ENCODE measurements at places on chromosomes 1 and 21.

GRCh38 chr1:15118579-15118978 is 35.0 kb upstream of the TMEM51 start:
- no peak for DNase-seq

- DNase-seq, result peak; percentile 42
Measured at GRCh38 chr1:20367116-20367585, 76.5 kb downstream of the VWA5B1 start.

GRCh38 chr1:236736761-236737160 is 50.5 kb downstream of the ACTN2 start:
- DNase-seq, result no peak

DNA sequence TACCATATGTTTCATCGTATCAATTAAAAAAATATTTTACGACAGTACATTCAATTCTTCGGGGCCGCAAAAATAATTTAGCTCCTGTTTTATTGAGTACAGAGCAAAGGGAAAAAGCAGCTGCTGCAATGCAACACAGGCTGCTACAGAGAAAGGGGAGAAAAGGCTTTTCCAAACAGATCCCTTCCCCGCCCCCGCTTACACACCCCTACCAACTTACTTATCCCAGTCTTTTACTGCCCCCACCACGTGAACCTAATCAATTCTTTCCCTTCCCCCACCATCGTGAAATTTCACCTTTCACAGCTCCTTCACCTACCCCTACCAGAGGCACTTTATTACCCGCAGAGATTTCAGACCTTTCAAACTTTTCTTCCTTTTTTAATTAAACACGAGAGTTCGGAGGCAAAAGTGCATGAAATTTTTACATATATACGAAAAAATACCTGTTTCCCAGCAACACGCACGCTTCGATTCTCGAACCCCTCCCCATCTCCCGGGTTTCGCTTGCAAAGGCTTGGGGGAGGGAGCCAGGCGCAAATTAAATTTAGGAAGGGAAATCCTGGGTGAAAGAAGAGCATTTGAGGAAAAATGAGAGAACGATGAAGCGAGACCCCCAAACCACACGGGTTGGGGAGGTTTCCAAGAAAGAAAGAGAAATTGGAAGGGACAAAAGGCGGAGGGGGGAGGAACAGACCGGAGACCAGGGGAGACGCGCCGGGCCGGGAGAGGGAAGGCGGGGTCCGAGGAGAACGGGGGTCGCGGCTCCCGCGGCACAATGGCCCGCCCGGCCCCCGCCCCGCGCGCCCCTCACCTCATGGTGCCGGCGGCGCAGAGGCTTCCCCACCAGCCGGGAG is 823 bp downstream of the ENAH start:
- peak; percentile 31 for DNase-seq

GRCh38 chr1:201783572-201783971 is 45.4 kb upstream of the IPO9 start:
- no peak for DNase-seq

DNA sequence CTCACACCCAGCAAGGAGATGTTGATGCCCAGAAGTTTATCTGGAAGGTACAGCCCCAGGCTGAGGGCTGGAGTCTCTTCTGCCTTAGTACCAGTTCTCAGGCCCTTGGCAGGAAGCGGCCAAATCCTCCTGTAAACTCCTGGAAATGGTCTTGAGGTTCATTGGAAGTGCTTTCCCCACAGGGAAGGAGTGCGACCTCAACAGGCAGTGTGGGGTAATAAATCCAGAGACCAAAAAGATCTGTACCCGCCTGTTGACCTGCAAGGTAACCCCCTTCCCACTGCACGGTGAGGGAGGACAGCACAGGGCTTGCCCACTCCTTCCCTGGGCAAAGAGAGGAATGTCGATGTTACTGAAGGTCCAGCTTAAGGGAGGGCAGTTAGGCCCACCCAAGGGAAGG is 4.5 kb downstream of the ATXN7L2 start:
- DNase-seq, result no peak

GRCh38 chr1:150049926-150050325 is 17.6 kb upstream of the VPS45 start:
- DNase-seq, result no peak

GRCh38 chr1:1757422-1758058 is 20.7 kb downstream of the NADK start:
- no peak for DNase-seq

- no peak for DNase-seq
Measured at GRCh38 chr1:180633057-180634056, 1.5 kb downstream of the XPR1 start.

- no peak for DNase-seq
Measured at GRCh38 chr1:106956721-106957120, 99.8 kb upstream of the PRMT6 start.

- no peak for DNase-seq
Measured at GRCh38 chr21:35195232-35195631, 146.1 kb upstream of the RUNX1 start.

DNA sequence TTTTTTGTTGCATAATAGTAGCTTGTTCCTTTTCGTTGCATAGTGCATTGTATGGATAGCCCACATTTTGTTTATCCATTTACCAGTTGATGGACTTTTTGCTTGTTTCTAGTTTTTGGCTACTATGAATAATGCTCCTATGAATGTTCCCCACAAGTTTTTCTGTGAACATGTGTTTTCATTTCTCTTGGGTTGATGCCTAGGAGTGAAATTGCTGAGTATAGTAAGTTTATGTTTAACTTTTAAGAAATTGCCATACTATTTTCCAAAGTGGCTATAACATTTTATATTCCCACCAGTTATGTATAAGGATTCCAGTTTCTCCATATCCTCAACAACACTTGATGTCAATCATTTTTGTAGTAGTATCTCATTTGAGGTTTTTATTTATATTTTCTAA is 84.8 kb upstream of the CACYBP start:
- DNase-seq, result no peak

DNA sequence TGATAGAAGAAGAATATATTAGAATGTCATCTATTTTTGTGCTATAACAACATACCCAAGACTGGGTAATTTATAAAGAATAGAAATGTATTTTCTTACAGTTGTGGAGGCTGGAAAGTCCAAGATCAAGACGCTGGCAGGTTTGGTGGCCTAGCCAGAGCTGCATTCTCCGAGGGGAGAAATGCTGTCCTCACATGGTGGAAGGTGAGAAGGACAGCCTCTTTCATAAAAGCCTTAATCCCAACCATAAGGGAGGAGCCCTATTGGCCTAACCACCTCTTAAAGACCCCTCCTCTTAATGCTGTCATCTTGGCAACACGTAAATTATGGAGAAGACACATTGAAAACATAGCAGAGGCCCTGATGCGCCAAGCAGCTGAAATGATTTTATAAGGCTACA is 60.1 kb upstream of the KAZN start:
- DNase-seq, result no peak

DNA sequence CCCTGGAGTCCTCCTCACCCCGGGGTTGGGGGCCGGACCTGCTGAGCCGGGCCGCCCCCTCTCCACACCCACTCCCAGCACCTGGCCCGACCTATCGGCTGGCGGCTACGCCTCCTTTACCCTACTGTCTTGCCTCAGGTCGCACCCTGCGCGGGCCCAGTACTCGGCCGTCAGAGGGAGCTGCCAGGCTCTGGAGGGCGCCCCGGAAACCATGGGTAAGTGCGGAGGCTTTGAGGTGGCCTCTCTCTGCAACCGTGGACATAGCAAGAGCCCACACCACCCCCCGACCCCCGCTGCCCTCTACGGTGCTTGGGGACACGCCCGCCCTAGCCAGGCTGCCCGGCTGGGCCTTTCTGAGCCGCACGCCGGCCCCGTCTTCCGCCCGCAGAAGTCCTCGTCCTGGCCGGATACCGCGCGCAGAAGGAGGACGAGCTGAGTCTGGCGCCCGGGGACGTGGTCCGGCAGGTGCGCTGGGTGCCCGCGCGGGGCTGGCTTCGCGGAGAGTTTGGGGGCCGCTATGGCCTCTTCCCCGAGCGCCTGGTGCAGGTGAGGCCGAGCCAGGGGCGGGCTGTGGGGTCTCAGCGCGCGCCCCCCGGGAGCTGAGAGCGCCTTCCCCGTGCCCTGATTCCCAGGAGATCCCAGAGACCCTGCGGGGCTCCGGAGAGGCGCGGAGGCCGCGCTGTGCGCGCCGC is at the start of gene SH3D21:
Gene SH3D21, plus strand, starts transcription at position 159 of the 692 bp plus-strand sequence. Its CDS starts 53 bp downstream, at position 212.
- DNase-seq, result peak; percentile 75

- no peak for DNase-seq
Measured at GRCh38 chr1:240555524-240555923, 56.4 kb downstream of the GREM2 start.

DNA sequence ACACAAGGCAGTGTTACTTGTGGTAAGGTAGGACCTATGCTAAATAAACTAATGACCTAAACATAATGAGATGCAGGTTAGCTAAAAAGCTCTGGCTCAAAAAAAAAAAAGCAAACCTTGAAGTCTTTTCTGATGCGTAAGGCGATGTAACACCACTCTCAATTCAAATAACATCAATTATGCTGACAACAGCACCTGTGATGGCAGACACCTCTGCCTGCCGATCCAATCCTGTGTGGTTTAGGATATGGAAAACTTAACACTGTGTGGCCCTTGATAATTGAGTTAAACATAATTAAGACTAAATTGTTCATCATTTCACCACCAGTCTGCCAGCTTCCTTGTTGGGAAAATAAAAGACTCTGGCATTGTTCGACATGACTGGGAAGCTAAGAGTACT is 9.1 kb downstream of the RPAP2 start:
- no peak for DNase-seq

DNA sequence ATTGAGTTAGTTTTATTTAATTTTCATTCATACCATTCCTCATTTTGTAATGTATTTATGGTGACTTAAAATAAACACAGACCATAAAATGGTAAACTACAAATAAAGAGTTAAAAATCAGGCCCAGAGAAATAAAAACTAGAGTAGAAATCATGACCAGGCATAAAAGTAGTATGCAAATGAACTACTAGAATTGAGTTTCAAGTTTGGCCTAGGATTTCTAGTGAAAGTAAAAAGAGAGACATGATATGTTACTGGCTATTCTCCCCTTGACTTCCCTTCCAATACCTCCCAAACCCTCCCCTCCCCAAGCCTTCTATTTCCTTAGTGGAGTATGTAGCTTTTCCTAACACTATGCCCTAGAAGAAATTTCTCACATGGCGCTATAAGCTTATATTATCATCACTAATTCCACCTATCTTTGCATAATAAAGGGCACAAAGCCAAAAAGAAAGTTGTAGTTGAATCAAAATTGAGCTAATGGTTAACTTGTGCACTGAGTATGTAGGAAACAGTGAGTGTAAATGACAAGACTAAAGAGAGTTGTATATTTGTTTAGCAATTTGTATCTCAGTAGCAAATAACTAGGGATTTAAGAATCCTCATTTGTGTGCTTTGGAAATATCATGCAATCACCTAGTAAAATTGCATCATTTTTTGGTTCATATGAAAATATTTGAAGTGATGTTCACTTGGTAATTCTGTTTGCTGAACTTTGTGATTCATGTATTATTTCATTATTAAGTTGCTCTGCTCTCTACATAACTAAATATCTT is 29.7 kb upstream of the CDC14A start:
- no peak for DNase-seq

DNA sequence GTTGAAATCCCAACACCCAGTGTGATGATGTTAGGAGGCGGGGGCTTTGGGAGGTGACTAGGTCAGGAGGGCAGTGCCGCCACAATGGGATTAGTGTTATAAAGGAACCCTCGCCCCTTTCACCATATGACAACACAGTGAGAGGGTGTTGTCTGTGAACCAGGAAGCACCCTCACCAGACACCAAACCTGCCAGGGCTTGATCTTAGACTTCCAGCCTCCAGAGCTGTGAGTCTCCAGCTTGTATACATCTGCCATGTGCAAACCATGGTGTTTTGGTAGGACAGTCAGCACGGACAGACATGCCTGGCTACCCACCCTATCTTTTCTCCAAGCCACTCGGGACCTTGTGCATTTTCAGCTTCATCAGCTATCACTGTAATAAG is 4.0 kb downstream of the TRIM11 start:
- DNase-seq, result no peak

- DNase-seq, result no peak
Measured at GRCh38 chr1:14435368-14436023, 163.0 kb upstream of the KAZN start.

- DNase-seq, result peak; percentile 86
Measured at GRCh38 chr1:155218854-155219591, 10.5 kb downstream of the MTX1 start.

DNA sequence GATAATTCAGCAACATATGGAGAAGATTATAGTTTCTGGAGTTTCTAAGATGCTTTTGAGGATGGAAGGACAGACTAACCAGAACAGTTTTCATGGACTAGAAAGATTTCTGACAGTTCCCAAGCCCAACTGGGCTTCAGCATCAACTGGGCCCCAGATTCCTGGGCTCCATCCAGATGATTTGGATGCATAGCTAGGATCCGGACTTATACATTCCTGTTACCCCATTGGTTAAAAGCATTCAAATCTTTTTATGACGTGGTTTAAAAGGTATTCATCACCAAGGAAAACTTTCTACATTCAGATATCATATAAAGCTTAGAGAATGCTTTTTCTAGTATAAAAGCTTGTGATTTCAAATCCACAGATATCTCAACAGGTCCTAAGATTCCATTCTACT is 29.7 kb downstream of the TSHB start:
- DNase-seq, result no peak

DNA sequence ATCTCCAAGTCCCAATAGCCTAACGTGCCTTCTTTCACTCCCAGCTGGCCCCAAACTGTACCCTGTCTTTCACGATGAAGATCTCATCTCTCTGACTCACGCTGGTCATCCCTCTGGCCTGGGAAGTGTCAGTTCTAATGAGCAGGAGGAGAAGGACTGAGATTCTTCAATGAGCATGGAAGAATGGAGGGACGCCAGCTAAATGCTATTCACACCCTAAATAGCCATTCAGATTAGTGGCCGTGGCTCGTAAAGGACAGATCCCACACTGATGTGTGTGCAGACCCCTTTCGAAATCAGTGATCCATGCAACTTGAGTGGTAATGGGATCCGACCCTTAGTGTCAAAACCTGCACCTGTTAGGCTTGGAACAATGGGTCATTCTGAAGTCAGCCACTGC is 75.9 kb upstream of the SMYD2 start:
- DNase-seq, result no peak

DNA sequence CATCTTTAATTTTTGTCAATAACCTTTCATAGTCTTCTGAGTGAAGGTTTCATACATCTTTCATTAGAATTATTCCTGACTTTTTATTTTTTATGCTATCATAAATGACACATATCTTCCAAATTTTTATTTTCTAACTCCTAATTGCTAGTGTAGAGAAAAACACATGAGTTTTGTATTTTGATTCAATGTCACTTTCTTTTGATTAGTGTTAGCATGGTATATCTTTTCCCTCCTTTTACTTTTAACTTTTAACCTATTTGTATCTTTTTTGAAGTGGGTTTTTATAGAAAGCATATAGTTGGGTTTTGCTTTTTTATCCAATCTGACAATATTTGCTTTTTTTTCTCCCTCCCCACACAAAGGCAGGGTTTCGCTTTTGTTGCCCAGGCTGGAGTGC is 43.2 kb downstream of the SDCCAG8 start:
- no peak for DNase-seq

Measured in DMS153 (cell line).